Fibroblast of skin of left biceps (primary cell): ENCODE measurements at places on chromosomes 1 and 21.

DNA sequence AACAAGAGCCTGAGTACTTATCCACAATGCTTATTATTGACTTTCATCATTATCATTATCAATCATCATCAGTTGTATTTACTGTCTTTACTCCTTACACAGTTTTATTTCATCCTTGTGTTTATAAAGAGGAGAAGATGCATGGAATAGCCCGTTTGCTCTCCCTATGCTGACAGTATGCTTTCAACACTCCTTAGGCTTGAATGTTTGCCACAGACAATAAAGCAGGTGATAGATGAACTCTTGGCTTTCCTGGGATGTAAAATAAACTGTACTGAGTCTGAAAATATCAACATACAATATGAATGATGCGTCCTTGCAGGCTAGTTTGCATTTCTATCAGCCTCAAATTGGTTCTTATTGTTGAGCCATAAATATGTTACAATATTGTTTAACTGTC is 891.8 kb upstream of the NCAM2 start:
- DNase-seq = no peak

GRCh38 chr1:198295971-198296370 is 139.2 kb downstream of the NEK7 start:
- DNase-seq = no peak

DNA sequence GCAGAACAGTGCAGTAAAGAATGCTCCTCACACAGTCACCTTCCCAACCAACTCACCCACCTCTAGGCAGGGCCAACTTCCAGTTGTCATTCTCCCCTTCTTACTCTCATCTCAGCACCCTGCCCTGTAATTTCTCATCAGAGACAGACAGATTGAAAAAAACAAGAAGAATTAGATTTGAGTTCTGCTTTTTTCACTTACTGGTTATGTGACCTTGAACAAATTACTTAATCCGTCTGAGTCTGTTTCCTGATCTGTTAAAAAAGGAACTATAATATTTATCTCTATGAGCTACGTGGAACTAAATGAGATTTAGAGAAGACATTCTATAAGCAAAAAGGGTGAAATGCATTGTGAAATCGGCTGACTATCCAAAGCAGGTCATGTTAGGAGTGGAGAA is 330.3 kb downstream of the ZNF326 start:
- no peak for DNase-seq

DNA sequence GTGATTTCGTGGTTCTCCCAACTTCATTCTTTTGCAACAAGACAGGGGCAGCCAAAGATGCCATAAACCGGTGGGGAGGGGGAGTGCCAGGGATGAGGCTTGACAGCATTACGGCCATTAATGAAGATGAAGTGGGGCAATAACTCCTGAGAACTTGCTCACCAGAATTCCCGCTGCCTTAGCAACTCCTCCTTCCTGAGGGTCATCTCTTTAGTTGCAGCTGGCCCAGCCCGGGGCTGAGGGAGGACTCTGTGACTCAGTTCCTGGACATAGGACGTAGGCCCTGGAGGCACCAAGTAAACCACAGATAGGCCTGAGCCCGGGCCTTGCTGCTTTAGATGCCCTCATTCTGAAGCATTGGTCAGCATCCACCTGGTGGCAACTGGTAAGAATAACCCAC is 330.2 kb downstream of the RRAGC start:
- DNase-seq = no peak

GRCh38 chr1:4595341-4596225 is 58.8 kb upstream of the AJAP1 start:
- no peak for DNase-seq

GRCh38 chr21:32329776-32330175 is 31.1 kb downstream of the MRAP start:
- DNase-seq = no peak

DNA sequence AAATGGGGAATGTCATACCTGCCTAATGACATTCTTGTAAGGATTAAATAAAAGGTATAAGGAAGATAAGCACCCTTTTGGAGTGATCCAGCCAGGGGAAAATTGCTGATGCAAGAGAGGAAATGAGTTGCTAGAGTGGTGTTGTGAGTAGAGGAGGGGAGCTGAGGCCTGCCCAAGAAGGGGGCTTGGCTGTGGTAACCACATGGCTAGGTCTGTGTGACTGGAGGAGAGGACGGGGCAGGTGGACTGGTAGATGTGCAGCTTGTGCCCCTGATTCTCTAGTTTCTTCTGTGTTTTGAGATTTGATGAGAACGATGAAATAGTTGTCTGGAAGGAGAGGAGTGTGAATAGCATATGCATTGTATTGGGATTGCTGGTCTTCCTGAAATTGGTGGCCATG is 6.6 kb downstream of the TXLNA start:
- no peak for DNase-seq

DNA sequence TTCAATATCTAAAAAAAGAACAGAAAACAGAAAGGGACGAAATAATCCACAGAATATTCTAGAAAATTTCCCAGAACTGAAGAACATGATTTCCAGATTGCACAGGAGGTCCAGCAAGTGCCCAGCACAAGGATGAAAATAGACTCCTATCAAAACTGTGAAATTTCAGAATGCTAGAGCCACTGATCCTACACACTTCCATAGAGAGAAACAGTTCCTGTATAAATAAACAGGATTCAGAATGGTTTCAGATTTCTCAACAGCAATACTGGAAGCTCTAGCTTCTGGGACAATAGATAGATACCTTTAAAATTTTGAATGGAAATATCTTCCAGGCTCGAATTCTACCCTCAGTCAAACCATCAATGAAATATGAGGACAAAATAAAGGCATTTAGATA is 4.6 kb downstream of the TARBP1 start:
- DNase-seq = no peak

GRCh38 chr1:228375578-228376261 is 30.9 kb downstream of the TRIM11 start:
- no peak for DNase-seq
